CD4-positive, alpha-beta T cell (primary cell): ENCODE measurements at places on chromosomes 3 and 15.

- DNase-seq, result no peak
Observed at GRCh38 chr3:55704521-55704920, 217.4 kb upstream of the WNT5A start.

GRCh38 chr3:186519021-186519658 lies 25.0 kb downstream of the CRYGS start:
- DNase-seq, result peak; percentile 59

DNA sequence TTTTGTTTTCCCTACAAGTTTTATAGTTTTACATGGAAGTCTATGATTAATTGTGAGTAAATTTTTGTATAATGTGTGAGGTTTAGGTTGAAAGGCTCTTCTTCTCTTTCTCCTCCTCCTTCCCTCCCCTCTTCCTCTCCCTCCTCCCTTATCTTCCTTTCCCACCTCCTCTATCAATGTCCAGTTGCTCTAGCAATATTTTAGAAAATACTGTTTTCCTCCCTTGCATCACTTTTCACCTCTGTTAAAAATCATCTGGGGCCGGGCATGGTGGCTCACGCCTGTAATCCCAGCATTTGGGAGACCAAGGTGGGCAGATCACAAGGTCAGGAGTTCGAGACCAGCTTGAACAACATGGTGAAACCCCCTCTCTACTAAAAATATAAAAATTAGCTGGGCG lies 119.4 kb downstream of the FNDC3B start:
- DNase-seq, result no peak

DNA sequence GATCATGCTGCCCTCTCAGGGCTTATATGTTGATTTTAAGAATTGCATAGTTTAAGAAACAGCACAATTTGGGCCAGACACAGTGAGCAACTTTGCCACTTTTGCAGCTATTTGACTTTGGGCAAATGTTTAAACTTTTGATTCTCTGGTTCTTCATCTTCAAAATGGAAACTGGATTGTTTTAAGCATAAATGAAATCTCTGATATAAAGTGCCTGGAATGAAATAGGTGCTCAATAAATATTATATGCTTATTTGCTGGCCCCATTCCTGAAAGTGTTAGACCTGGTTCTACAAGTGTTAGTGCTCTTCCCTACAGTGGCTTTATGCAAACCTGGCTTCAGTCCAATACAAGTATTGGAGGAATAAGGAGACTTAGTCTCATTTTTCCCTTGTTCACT lies 33.1 kb upstream of the TSC22D2 start:
- no peak for DNase-seq

GRCh38 chr3:114333180-114333922 lies 39.5 kb downstream of the TIGIT start:
- no peak for DNase-seq

GRCh38 chr15:100999369-100999768 lies 80.2 kb downstream of the LRRK1 start:
- DNase-seq, result no peak

- DNase-seq, result no peak
Observed at GRCh38 chr3:65669163-65669875, 369.4 kb downstream of the MAGI1 start.

GRCh38 chr15:92168066-92168683 lies 225.5 kb upstream of the ST8SIA2 start:
- no peak for DNase-seq

- no peak for DNase-seq
Observed at GRCh38 chr15:44092221-44092620, 102.8 kb downstream of the FRMD5 start.

DNA sequence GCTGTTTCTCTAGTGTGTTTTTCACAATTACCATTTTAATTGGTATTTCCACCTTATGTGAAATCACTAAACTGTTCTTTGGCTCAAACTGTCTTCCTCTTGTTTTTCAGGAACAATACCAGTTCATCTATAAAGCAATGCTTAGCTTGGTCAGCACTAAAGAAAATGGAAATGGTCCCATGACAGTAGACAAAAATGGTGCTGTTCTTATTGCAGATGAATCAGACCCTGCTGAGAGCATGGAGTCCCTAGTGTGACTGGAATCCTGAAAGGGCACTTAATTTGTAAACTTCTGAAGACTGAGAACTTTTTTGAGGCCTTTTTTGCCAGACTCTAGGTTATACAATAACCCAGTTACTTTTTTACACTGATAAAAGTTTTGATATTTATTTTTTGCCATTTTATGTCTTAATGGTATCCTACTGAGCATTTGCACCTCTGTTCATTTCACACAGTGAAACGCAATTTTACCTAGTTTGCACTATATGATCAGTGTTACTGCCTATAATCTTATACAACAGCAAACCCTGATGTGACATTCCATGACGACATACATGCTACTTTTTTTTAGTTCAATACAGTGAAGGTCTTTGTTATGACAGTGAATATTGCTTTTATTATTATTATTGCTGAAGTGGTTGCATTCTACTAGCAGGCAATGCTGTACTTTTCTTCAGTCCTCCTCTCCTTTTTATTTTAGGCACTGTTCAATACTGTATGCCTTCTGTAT lies 80.1 kb downstream of the FEZF2 start:
- DNase-seq, result no peak

DNA sequence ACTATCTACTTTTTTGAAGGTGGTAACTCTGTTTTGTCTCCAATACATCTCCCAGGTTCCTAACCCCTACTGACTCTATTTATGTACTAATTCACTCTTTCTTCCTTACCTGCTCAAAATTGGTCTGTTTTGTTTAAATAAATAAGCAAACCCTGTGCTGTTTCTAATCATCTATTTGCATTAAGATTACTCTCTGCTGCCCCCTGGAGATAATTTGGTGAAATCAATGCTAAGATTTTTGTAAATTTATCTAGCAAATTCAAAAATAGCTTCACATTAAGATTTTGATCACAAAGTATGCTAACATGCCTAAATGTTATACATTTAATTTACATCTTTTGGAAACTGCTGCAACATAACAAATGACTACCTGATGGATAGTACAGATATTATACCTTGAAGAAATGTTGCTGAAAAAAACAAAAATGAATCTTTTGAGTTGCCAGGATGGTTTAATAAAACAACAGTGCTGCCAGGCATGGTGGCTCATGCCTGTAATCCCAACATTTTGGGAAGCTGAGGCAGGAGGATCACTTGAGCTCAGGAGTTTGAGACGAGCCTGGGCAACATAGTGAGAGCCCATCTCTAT lies 4.4 kb upstream of the CD200R1 start:
- DNase-seq, result peak; percentile 39

- DNase-seq, result no peak
Observed at GRCh38 chr3:138800248-138800647, 34.5 kb downstream of the PIK3CB start.
